ENCODE measurements at places on chromosomes 11 and 22.

GRCh38 chr11:128686021-128686741 is 7.7 kb upstream of the FLI1 start:
- no peak for DNase-seq

DNA sequence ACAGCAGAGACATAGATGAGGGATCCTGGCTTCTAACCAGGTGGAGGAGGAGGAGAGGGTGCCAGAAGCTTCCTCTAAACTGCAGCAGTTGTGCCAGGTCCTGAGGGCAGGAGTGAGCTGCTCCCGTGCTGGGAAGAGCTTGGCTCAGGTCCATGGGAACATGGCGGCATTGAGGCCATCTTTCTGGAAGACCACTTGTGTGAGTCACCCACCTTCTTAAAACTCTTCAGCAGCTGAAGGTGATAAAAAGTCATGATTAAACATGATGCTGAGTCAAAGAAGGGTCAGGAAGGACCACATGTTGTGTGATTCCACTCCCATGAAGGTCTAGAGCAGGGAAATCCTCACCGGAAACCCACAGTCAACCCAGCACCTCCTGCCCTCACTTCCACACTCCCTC is 35.1 kb downstream of the LINC01488 start:
- DNase-seq, result no peak

DNA sequence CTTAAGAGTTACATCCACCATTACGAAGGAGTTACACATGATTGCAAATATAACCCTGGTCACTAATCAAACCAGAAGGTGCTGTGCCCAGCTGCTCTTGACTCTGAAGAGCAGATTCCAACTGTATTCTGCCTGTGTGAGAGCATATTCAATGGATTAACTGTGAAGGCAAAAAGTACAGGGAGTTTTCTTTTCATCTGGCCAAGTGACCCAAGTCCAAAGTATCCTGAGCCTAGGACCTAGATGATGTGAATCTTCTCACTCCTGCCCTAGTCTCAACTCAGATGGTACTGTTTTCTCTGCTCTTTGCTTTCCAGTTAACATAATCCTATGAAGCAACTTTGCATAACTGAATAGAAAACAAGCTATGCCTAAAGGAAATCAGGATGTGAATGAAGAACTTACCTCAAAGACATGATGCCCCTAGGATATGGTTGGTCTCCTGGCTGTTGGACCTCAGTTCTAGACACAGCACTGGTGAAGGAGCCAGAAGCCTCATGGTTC is 105.9 kb downstream of the C11orf58 start:
- DNase-seq, result no peak

GRCh38 chr11:112881461-112881860 is 79.8 kb upstream of the NCAM1 start:
- DNase-seq, result no peak

- DNase-seq, result no peak
Observed at GRCh38 chr11:14773755-14774154, 118.3 kb downstream of the CYP2R1 start.

DNA sequence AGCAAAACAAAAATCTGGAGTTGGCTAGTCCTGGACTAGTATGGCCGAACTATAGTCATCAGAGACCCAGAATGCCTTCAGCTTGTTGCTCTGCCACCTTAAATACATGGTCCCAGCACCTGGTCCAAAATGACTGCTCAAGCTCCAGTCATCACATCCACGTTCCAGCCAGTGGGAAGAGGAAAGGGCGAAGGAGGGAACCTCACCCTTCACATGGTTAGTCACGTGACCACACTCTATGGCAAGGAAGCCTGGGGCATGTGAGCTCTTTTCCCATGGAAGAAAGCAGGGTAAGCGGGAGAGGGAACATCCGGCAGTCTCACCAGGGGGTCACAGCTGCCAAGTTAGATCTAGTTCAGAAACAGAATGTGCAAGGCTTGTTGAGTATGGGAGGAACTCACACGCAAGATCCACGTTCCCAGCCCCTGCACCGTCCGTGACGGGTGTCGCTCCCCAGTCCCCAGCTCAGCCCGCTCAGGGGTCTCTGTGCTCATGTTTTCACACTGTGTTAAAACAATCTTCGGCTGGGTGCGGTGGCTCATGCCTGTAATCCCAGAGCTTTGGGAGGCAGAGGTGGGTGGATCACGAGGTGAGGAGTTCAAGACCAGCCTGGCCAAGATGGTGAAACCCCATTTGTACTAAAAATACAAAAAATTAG is 1.9 kb upstream of the ANO9 start:
- no peak for DNase-seq

DNA sequence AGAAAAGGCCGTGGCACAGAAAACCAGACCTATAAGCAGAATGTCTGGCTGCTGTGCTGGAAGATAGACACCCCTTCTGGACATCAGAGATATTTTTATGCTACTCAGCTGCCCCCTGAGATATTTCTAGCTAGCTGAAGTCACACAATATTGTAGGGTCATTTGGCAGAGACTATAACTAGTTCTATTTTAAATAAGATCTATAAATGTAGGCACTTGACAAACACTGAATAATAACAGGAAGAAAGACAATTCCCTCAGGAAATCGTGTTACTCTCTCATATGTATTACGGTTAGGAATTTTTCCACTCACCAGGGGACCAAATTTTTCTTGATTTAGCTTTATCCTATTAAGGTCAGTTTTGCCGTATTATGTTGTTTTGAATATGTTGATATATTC is 845.4 kb downstream of the OPCML start:
- no peak for DNase-seq

- DNase-seq, result no peak
Observed at GRCh38 chr11:113237261-113237660, 77.1 kb upstream of the TTC12 start.

DNA sequence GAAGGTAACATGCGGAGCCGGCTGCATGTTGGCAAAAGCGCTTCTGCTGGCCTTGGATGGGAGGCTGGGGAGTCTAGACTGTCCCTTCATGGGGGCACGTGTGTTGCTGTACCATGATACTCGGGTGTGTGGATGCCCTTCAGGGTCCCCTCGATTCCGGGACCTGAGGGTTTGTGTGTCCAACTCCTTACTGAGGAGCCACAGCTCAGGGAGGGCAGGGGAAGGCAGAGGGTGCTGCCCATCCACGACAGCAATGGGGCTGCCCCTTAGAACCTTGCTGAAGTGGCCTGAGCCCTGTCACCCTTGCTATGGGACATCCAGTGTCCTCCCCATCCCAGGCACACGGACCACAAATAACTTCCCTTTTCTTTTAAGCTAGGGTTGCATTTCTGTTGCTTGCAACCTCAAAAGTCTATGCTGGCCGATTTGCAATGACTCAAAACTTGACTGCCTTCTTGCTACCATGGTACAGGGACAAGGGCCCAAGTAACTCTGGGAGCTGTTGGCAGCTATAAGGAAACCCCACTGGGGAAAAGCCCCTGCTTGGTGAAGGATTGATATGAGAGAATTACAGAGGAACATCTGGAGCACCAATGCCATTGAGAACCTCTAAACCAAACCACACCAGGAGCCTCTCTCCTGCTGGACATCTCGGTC is 43.8 kb downstream of the RTL6 start:
- DNase-seq, result no peak

DNA sequence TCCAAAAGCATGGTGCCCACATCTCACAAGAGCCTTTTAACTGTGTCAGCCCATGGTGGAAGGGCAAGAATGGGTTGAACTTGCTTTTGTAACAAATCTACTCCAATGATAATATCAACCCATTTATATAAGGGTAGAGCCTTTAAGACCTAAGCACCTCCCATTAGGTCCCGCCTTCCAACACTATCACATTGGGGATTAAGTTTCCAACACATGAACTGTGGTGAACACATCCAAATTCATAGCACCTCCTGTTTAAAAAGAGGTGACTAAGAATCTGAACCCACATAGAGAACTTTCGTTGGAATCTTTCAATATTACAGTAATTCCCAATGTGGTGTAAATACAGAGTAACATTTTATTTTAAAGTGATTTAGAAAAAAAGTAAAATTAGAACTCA is 9.2 kb upstream of the CNTF start:
- DNase-seq, result no peak

- no peak for DNase-seq
Observed at GRCh38 chr11:59289356-59290181, 69.1 kb upstream of the OR5AN1 start.

DNA sequence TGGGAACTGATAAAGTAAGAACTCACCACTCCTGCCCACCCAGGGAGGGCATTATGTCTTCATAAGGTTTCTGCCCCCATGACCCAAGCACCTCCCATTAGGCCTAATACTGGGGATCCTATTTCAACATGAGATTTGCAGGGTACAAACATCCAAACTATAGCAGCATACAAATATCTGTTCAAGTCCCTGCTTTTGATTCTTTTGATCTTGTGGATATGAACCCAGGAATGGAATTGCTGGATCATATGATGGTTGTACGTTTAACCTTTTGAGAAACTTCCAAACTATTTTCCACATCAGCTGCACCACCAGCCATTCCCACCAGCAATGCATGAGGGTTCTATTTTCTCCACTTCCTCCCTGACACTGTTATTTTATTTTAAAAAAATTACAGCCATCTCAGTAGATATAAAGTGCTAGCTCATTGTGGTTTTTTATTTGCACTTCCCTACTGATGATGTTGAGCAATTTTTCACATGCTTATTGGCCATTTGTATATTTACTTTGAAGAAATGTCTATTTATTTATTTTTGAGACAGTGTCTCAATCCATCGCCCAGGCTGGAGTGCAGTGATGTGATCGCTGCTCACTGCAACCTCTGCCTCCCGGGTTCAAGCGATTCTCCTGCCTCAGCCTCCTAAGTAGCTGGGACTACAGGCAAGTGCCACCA is 7.1 kb upstream of the ATG16L2 start:
- no peak for DNase-seq

- DNase-seq, result no peak
Observed at GRCh38 chr11:122197066-122197987, 81.3 kb upstream of the BLID start.

DNA sequence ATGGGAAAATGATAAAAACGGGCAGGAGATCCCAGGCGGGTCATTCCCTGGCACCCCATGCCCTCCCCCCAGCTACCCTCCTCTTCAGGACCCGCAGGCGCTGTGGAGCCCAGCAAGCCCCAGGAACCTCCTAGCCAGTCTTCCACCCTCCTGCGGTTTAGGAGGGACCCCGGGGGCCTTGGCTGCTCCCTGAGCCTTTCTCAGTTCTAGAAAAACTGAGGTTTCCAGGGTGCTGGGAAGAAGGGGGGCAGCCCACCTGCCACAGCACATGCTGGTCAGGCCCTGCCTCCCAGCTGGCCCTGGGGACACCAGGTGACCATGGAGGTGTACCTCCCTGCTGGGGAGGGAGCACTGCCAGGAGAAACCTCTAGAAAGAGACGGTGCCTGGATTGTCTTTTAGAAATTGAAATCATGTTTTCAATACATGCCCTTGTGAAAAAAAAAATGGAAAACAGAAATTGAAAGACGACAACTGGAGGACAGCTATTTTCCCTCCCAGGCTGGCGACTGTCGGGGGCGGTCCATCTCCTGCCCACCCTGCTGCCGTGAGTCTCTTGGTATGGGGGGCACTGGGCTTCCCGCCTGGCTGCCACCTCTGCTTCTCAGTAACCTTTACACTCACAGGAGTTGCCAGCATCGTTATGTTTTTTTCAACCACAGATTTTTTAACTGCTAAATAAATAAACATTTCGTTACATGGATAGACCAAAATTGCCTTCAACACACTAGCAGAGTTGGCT is 398.5 kb downstream of the TBC1D22A start:
- peak; percentile 4 for DNase-seq

- DNase-seq, result no peak
Observed at GRCh38 chr11:133266986-133267385, 265.3 kb downstream of the OPCML start.

DNA sequence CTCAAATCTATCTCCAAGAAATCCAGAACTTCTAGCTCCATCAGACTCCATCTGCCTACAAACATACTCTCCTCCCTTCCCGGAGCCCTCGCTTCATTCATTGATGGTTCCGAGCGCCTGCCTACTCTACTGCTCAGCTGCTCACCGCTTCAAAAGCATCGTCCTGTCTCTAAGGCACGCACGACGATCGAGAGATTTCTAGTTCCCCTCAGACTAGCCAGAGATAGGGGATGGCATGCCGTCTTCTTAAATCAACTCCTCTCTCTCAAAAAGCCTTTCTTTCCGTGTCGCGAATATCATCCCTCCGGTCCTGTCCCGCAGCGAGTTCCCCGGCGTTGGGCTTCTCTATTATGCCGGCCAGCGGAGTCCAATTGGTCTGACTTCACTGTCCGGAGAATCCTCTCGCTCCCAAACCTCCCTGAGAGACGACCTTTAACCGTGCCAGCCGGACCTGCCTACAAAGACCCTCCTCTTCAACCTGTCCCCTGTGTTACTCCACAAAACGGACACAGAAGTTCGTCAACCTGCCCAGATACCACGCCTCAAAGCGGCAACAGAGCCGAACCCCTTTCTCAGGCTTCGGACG is 592 bp downstream of the EEF1G start:
- DNase-seq, result no peak

GRCh38 chr11:80532633-80533232 is 1091.9 kb upstream of the TENM4 start:
- no peak for DNase-seq

- DNase-seq, result no peak
Observed at GRCh38 chr11:120392314-120392713, 56.1 kb downstream of the ARHGEF12 start.

GRCh38 chr22:40928657-40929056 is 22.5 kb upstream of the RBX1 start:
- DNase-seq, result no peak

- DNase-seq, result no peak
Observed at GRCh38 chr11:80155412-80156017, 714.7 kb upstream of the TENM4 start.

GRCh38 chr22:43005106-43005505 is 9.8 kb downstream of the PACSIN2 start:
- no peak for DNase-seq

DNA sequence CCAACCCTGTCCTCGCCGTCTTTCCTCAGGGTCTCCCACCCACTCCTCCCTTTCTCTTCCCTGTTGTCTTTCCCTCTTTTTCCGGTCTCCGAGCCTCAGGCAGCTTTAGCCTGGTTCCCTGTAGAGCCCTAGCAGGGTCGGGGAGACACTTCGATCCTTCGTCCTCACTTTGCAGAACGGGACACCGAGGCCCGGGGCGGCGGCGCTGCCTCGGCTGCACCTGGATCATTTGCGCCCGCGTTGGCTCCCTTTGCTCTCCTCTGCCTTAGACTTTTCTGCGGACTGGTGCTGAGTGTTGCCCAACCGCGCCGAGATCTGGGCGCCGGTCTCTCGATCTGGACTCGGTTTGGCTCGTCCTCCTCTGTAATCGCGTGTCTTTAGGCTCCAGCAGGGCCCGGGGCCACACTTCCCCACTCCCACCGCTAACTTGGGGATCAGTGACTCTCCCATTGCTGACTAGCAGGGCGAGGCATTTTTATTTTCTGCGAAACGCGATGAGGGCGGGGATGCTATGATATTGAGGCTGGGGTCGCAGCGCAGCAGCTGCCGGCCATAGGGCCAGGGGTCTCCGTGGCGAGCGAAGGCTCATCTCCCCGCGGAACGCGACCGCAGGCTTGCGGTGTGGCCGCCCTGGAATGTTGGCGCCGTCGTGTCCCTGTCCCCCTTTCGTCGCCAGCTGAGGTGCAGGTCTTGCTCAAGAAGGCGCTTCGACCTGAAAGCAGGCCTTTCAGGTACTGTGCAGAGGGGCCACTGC is 1.6 kb upstream of the E2F8 start:
- DNase-seq, result no peak

GRCh38 chr11:2621894-2622293 is 77.9 kb downstream of the KCNQ1OT1 start:
- DNase-seq, result no peak
